ENCODE measurements at places on chromosomes 1 and 21.

GRCh38 chr1:27496604-27497155 is 6.7 kb upstream of the WASF2 start:
- no peak for DNase-seq

DNA sequence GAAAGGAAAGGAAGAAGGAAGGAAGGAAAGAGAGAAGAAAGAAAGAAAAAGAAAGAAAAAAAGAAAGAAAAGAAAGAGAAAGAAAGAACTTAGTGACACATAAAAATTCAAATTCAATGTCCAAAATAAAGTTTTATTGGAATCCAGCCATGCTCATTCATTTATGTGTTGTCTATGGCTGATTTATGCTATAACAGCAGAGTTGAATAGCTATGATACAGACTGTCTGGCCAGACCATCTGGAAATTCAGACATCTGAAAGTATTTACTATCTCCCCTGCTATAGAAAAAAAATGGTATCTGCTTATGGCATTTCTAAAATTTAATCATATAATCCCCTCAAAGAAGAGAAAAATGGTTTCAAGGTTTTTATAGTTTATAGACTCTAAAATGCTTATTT is 79.4 kb upstream of the RRP15 start:
- no peak for DNase-seq

DNA sequence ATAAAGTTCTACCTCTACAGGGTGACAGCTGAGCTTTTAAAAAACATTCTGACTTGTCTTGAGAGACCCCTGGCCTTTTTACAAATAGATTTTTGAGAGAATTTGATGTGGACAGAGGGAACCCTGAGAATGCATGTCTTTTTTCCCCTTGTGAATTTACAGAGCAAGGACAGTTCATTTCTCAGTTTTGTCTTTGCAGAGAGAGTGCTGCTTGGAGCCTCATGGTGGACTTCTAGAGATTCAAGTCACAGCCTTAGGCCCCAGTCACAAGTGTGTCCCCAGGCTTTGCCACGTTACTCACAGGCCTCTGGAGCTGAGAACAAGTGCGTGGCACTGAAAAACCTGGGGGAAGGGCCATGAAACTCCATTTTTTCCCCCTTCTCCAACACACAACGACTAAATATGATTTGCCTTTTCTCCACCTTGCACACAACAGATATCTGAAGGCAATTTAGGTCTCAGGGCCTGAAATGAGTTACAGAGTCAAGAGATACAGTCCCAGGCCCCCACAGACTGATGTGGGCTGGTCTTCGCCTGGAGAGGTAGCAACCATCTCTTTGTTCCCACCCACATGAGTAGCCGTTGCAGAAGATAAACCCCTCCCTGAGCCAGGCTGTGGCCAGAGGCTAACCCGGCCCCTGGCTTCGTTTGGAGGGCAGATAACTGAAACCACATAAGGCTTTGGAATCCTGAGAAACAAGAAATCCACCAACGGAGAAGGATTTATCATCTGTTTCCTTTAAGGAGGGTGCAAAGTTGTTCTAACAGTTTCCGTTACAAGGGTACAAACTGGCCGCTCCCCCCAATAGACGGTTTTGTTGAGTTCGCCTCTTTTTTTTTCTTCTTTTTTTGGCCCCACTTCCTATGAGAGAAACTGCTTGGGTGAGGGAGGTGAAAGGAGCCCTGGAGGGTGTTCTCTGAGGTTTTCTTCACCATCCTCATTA is 1.0 kb upstream of the PIGV start:
- no peak for DNase-seq

- no peak for DNase-seq
Measured at GRCh38 chr1:110062612-110063011, 7.9 kb downstream of the ALX3 start.

DNA sequence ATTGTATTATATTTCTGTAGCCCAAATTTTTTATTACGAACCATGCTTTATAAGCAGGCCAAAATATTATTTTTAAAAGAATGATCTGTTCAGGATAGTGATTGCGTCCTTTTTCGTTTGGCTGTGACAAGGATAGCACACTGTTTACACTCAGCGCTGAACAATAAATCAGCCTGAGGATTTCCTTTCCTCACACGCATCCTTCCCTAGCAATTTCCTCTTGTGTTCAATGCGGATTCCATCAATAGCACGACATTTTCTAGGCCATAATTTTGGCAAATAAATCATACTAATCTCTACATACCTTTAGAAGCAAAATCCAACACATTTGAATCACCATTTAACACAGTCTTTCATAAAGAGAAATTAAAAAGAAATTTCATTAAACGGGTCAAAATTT is 1.6 kb upstream of the VAV3 start:
- DNase-seq, result no peak

Measured in stimulated activated CD4-positive, alpha-beta T cell treated with anti-CD3 and anti-CD28 coated beads, Interleukin-12 subunit alpha, Interleukin-12 subunit beta, amount 100 ng/mL, for 4 hours (primary cell).